ENCODE measurements at places on chromosomes 16 and 17.

DNA sequence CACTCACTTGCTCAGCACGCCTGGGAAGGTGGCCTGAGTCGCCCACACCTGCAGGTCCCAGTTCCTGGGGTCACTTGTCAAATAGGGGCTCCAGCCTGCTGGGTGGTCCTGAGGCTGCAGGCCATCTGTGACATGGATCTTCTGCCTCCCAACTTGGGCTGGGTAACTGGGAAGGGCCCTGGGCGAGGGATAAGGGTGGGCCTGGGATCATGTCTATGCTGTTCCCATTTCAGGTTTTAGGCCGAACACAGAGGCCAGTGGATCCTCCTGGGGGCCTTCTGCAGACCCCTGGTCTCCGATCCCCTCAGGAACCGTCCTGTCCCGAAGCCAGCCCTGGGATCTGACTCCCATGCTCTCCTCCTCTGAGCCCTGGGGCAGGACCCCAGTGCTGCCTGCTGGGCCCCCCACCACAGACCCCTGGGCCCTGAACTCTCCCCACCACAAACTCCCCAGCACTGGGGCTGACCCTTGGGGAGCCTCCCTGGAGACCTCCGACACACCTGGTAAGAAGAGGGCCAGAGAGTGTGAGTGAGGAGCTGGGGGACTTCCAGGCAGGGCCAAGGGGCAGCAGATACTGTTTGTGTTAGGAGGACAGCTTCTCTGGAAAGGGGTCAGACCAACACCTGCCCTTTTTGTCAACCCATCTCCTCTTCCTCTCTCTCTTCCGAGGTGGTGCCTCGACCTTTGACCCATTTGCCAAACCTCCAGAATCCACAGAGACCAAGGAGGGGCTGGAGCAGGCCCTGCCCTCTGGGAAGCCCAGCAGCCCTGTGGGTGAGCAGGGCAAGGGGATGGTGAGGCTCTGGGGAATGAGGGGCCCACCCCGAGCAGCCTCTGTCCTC is 6.2 kb upstream of the SPATA20 start:
- no peak for DNase-seq

DNA sequence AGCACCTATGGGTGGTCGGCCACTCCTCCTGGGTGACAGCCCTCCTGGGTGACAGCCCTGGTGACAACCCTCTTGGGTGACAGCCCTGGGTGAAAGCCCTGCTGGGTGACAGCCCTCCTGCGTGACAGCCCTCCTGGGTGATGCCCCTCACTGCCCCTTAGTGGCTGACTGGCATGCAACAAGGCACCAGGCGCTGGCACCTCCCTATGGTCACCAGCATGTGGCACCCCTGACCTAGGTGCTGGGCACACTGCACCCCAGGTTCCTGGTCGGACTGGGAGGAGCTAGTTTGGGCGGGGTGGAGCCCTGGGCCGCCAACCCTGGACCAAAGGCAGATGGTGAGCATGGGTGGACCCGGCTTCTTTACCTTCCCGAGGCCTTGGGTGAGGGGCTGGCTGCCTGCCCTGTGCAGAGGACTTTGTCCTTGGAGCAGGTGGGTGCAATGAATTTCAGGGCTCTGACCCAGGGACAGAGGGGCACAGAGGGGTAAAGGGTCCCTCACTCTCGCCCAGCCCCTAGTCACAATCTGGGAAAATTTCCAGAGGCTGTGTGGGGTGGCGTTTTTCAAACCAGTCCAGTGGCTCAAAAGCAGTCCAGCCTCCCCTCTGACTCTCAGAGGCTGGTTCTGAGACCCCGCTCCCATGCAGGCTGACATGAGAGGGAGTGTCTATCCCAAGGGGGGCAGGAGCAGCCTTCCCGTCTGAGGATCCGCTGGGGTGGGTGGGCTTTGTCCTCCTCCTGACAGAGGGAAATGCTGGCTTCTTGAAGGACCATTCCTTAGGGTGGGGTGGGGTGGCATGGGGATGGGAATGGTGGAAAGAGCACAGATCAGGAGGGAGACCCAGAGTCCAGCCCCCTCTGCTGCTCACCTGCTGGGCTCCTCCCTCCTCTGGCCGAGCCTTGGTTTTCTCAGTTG is 25.9 kb upstream of the TNFRSF13B start:
- no peak for DNase-seq

DNA sequence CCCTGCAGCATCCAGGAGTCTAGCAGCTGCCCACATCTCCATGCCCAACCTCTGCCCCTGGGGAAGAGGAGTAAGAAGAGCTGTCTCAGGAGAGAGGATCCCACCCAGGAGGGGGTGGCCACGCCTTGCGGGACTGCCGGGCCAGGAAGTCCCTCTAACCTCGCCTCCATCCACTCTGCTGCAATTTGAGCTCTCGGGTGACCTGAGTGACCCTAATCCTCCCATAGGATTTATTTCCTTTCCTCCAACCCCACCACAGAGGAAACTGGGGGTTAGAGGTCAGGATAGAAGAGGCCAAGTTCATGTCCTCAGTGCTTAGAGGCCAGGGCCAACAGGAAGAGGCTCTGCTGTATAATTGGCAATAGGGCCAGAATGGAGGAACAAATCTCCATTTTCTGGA is 22.6 kb upstream of the NGFR start:
- no peak for DNase-seq

GRCh38 chr17:82112181-82112913 is 14.3 kb upstream of the FASN start:
- no peak for DNase-seq
